ENCODE measurements at places on chromosomes 4 and X. TPM values are rescaled to one million over a fixed set of nuclear protein-coding genes. Genes with fewer than 3 reads are reported as not detected.

- no peak for DNase-seq
These were observed 239.6 kb upstream of the TRAM1L1 start for GRCh38 chr4:117324851-117325491.

Gene SSX2B
- total RNA-seq, result not detected

Gene JAKMIP1
- total RNA-seq, result not detected

Gene FDCSP
- not detected for total RNA-seq

- no peak for DNase-seq
These were observed 135.8 kb upstream of the DGKK start for GRCh38 chrX:50606300-50606950.

DNA sequence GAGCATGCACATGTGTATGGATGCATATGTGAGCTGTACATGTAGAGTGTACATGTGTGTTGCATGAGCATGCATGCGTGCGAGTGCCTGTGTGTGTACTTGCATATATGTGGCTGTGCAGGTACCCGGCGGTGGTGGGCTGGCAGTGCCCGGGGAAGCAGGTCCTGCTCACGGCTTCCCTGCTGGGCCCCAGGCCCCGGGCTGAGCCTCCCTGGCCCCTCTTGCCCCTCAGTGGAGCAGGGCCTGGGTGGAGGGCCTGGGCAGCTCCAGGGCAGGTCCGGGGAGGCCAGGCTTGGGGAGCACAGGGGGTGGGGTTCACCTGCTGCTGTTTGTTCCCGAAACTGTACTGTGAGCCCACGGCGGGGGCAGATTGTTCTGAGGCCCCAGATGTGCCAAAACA lies 9.4 kb downstream of the NAT8L start:
- DNase-seq, result no peak

- no peak for DNase-seq
These were observed 20.8 kb upstream of the NWD2 start for GRCh38 chr4:37223732-37224131.

Gene CSAG3
- total RNA-seq, result not detected

DNA sequence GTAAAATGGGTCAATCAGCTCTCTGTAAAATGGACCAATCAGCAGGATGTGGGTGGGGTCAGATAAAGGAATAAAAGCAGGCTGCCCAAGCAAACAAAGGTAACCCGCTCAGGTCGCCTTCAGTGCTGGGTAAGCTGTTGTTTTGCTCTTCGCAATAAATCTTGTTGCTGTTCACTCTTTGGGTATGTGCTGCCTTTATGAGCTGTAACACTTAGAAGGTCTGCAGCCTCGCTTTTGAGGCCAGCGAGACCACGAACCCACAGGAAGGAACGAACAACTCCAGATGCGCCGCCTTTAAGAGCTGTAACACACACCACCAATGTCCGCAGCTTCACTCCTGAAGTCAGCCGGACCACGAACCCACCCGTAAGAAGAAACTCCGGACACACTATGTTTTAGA lies 11.5 kb upstream of the CAMK2D start:
- DNase-seq, result no peak

DNA sequence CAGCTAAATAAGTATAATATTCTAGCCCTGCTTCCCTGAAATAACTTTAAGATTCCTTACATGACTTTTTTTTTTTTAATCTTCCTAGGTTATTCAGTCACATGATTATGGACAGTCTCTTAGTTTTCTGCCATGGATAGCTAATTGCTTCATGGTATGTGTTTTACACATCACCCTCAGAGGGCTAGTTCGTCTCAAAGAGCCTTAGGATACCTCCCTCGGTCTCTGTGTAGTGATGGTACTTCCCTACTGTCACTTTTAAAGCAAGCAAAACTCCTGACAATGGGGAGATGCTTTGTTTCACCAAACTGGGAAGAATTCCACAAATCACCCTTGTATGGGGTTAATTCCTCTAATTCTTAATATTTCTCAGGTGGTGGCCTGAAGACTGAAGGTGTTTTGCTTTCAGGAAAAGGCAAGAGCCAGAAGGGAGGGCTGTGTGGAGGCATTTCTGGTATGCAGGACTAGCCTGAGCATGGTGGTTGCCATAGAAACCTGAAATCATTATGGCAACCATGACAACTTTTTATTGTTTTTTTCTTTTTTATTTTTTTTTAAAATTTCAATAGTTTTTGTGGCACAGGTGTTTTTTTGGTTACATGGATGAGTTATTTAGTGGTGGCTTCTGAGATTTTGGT lies 70.4 kb downstream of the BEX3 start:
- DNase-seq, result no peak

- DNase-seq, result no peak
These were observed 12.2 kb upstream of the EDA start for GRCh38 chrX:69603566-69604194.

DNA sequence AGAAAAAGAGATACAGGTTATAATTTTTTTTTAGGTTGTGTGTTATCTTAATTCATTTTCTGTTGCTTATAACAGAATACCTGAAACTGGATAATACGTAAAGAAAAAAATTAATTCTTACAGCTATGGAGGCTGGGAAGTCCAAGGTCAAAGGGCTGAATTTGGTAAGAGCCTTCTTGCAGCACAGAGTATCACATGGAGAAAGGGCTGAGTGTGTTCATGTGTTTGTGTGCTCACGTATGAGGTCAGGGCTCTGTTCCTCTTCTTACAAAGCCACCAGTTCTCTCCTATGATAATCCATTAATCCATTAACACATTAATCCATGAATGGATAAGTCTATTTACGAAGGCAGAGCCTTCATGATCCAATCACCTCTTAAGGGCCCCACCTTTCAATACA lies 8.6 kb upstream of the RAB28 start:
- no peak for DNase-seq

- DNase-seq, result no peak
These were observed 69.9 kb upstream of the BRS3 start for GRCh38 chrX:136417806-136418205.

GRCh38 chr4:173211838-173212237 lies 43.2 kb downstream of the GALNT7 start:
- DNase-seq, result peak; percentile 52

- no peak for DNase-seq
These were observed 181.6 kb upstream of the LEF1 start for GRCh38 chr4:108350332-108350731.

DNA sequence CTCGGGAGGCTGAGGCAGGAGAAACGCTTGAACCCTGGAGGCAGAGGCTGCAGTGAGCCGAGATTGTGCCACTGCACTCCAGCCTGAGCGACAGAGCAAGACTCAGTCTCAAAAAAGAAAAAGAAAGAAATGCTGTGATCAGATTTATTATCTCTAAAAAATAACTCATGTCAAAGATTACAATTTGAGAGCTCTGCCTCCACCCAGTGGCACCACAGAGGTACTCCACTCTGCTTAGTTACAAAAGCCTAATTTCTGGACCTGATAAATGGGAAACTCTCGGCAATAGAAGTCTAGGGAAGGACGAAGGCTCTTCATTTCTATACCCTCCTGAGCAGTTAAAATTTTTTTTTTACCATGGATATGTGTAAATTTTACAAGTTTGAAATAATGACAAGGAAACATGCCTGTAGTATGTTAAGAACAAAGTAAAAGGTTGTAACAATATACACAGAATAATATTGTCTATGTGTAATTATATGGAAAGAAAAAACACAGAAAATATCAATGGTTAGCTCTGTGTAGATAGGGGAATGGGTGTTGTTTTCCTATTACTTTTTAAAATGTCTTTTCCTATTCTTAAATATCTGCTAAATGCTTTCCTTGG lies 149.8 kb downstream of the STIM2 start:
- peak; percentile 71 for DNase-seq

- peak; percentile 67 for DNase-seq
These were observed at the start of gene NAAA for GRCh38 chr4:75940692-75941253. Gene NAAA, minus strand, starts transcription at chr4:75941013. Its CDS starts 64 bp downstream, at chr4:75940949.

DNA sequence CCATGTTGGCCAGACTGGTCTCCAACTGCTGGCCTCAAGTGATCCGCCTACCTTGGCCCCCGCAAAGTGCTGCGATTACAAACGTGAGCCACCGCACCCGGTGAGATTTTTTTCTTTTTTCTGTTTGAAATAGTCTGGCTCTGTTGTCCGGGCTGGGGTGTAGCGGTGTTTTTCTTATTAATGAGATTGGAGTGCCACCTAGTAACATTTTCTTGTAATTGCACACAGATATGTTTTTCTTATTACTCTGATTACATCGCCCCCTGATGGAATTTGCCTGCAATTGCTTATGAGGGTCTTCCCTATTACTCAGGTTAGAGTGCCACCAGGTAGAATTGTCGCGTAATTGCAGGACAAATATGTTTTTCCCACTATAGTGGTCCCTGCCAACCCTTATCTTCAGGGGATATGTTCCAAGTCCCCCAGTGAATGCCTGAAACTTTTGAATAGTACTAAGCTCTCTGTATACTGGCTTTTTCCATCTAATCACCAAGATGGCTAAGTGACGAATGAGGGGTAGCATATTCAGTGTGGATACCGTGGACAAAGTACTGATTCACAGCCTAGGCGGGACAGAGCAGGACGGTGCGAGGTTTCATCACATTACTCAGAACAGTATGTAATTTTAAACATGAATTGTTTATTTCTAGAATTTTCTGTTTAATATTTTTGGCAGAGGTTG lies 8.6 kb upstream of the PDHA1 start:
- DNase-seq, result peak; percentile 73

GRCh38 chr4:188218392-188218791 lies 79.2 kb downstream of the TRIML1 start:
- DNase-seq, result no peak

Gene SLIT2
- not detected for total RNA-seq

DNA sequence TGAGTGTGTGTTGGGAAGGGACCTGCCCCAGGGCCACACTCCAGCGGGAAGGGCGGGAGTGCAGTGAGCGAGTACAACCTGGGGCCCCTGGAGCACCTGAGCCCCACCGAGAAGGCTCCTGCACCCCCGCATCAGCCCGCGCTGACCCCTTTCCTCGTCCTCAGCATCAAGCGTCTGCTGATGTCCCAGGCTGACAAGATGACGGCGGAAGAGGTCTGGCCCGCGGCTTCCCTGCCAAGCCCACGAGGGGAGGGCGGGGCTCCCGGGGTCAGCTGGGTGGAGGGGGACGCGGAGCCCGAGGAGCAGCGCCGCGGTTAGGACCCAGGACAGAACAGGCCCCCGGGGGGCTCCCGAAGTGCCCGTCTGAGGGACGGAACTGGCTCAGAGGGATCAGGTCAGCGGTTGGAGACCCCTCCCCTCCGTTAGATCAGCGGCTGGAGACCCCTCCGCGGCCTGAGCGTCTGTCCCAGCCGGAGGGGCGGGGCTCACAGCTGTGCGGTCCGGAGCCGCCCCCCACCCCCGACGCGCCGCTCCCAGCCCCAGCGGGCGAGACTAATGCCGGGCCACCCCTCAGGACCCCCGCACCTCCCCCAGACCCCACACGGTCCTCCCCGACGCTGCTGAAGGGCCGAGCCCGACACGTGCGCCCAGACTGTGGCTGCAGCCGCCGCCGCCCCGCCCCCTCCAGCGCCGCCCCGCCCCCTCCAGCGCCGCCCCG lies 6.7 kb downstream of the MYL5 start:
- no peak for DNase-seq

Gene SH3RF1
- total RNA-seq, result 11.1 TPM

GRCh38 chr4:41204400-41204978 lies 9.9 kb downstream of the APBB2 start:
- DNase-seq, result peak; percentile 30

DNA sequence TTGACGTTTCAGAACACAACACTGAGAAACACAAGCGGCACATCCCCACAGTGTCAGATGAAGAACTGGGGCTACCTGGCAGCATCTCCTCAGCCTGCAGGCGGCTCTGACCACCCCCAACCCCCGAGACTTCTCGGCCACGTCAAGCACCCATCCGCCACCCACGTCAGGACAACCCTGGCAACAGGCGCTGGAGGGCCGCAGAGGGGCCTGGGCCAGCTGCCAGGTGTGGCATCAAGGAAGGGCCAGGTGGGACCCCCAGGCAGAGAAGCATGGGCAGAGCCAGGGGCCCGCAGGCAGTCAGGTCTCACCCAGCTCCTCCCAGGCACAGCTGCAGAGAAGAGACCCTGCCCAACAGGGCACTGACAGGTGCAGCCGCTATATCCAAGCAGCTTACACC lies 22.3 kb downstream of the GAK start:
- no peak for DNase-seq

DNA sequence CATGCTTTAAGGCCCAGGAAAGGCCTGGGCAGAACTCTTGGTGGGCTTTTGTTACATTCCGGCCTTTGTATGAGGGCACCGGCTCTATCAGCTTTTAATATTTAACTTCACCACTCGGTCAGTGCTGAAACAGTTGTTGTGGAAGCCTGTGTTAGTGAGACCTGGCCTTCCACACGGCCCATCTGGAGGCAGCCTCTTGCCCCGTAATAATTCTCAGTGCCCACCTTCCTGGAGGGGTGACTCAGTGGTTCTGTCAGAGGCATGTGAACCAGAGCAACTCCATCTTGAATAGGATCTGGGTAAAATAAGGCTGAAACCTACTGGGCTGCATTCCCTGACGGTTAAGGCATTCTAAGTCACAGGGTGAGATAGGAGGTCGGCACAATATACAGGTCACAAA lies 162.0 kb upstream of the STS start:
- DNase-seq, result no peak

GRCh38 chr4:89411539-89412309 lies 104.1 kb upstream of the GPRIN3 start:
- no peak for DNase-seq

- no peak for DNase-seq
These were observed 411.0 kb upstream of the AGA start for GRCh38 chr4:177853229-177853628.

- DNase-seq, result no peak
These were observed 1.8 kb downstream of the FRMPD4 start for GRCh38 chrX:12139934-12140611.

GRCh38 chr4:173432430-173432829 lies 33.5 kb upstream of the SCRG1 start:
- no peak for DNase-seq

Gene BST1
- not detected for total RNA-seq

DNA sequence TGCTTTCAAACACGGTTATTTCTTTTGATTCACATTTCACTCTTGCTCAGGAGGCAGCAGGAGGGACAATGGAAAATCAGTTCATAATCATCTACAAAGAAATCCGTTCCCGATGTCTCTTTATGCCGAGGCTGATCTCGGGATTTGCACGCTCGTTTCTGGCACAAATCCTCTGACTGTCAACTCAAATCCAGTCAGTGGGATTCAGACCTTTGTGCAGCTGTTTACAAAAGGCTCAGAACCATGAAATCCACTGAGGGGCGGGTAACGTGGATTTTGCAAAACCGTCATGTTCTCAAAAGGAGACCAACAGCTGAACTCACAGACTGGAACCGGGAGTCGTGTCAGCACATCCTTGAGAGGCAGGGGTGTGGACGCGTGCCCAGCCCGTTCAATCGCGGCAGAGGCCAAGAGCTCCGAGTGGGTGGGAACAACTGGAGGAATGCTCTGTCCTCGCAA lies 46.4 kb downstream of the ACOX3 start:
- DNase-seq, result no peak

Gene HCCS
- total RNA-seq, result 14.0 TPM
